MG63 (cell line): ENCODE measurements at places on chromosomes 12 and 14. TPM values are rescaled to one million over a fixed set of nuclear protein-coding genes. Genes with fewer than 3 reads are reported as not detected.

RAD51AP1 gene
- 33.4 and 44.3 TPM in 2 replicates for total RNA-seq

PRH2 gene
- total RNA-seq: not detected in 2 replicates

ADCY4 gene
- total RNA-seq: not detected in 2 replicates

DNA sequence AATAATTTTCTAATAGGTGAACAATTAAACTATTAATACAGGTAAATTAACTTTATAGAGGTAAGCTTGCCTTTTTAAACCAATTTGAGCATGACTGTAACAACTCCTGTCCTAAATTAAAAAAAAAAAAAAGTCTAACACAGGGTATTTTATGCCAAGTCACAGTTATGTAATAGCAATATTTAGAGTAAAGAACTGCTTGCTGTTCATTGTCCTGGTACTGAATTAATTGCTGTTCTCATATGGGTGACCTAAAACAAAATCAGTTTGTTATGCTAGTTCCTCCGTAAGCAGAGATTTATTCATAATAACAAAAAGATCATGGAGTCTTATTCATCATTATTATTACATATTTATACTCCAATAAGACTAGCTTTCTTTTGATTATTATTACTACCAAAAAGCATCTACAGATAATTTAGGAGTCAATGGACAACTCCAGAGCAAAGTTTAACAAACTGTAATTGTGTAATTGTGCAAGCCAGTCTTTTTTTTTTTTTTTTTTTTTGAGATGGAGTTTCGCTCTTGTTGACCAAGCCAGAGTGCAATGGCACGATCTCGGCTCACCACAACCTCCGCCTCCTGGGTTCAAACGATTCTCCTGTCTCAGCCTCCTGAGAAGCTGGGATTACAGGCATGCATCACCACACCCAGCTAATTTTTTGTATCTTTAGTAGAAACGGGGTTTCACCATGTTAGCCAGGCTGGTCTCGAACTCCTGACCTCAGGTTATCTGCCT, 98.3 kb downstream of the ITPR2 start:
- no peak for DNase-seq

- peak; percentile 46 for DNase-seq
Measured at GRCh38 chr12:116039081-116039480, 238.4 kb downstream of the MED13L start.

DNA sequence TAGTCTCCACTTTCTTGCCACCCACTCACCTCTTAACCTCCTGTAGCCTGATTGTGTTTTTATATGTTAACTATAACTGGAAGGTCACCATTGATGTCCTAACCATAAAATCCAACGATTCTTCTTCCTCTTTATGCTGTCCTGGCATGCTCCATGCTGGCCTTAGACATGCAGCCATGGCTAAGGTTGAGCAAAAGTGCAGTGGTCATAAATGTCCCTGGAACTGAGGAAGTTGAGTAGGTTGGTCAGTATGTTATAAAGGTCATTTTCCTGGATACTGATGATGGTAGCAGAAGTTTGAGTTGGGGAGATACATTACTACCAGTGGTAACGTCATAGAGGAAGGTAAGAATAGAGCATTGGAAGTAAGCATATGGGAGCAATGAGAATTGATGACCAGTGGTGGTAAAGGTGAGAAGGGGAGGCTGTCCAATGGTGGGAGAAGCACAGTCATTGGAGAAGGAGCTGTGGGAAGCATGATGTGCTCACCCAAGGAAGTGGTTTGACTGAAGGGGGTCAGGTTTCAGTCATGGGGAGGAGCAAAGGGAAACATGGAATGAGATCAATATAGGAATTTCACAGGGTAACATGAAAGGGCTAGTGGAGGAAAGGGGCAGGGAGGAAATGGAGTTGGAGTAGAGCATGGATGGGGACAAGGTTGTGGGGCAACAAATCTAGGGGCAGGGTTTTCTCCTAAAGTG, 240.8 kb downstream of the DACT1 start:
- no peak for DNase-seq

DNA sequence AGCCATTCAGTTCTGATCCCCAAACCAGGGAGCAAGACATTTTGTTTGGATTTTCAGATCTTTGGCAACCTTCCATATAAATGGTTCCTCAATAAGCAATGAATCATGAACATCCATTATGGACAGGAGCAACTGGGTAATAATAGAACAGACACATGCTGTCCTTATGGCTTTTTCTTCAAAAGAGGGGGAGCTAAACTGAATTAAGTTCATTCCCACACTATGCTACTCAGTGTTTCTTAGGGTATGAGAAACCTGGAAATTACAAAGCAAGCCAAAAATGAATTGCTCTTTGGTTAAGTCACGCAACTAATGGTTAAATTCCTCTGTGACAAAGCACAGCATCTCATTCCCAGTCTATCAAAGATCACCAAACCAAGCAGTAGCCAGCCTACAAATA, 51.0 kb downstream of the PTGER2 start:
- no peak for DNase-seq

DNA sequence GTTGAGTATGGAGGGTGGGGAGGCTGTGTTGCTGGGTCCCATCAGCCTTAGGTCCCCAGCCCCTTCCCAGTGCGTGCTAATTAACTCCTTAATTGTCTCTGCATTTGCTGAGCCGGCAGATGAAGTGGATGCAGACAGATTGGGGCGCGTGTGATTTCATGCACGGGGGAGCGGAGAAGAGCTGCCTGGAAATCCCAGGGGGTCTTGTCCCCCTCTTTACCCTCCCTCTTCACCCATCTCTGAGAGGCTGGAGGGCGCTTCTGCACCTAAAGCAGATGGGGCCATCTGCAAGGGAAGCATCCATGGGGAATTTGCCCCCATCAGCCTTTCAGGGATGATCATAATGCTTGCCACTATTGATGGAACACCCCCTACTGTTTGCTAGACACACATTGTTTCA, 4.4 kb upstream of the ASIC1 start:
- no peak for DNase-seq

GRCh38 chr14:68551045-68551683, 241.7 kb downstream of the ZFP36L1 start:
- no peak for DNase-seq

DNA sequence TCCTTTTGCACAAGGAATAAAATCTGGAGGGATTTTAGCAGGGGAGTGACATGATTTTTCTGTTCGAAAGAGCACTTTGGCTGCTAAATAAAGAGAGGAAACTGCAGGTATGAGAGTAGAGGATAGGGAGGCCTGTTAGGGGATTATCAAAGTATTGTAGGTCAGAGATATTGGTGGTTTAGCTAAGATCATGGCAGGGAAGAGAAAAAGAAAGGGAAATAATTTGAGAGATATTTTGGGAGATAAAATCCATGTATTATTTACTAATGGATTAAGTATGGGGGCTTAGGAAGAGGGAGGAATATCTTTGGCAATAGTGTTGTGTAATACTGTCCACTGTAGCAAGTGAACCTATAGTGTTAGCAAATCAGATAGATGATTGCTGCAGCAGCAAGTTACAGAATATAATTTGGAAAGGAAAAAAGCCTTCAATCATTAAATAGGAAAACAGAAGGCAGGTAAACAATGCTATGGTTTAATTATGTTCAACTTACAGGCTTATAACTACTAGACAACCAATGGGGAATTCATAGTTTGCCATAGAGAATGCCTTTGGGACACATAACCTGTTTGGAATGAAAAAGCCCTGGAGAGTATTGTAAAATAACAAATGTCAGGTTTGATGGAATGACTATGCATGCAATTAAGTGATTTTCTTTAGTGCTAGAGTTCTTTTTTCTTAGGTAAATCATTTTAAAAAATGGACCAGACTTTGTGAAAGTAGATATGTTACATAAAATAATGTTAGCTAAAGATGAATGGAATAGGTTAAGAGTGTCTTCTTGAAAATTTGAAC, 50.5 kb downstream of the ADIPOR2 start:
- DNase-seq: no peak

GRCh38 chr12:103823871-103824270, 17.2 kb downstream of the NT5DC3 start:
- no peak for DNase-seq
